ENCODE measurements at places on chromosomes 4 and X.
A peak's percentile ranks its signal among the peaks of the same experiment; 100 is the strongest.

GRCh38 chrX:143095321-143095720 lies 69.6 kb downstream of the SPANXN4 start:
- DNase-seq = no peak

DNA sequence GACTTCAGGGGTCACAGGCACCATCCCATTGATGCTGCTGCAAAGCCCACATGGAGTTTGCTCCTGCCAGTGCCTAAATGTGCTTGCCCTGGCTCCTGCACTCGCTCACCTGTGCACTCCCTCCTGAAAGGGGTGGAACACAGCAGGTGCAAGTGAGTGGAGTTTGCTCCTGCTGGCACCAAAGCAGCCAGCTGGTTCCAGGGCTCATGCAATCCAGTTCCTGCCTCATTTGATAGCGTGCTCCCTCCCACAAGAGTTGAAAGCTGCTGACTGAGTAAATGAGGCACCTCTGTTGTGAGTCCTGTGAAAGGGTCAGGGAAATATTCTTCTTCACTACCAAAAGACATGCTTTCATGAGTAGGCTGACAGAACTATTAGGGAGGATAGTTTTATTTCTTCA lies 30.5 kb downstream of the CXCL8 start:
- no peak for DNase-seq

- DNase-seq = peak; percentile 64
Observed at GRCh38 chrX:109485470-109486340, 3.8 kb upstream of the GUCY2F start.

- DNase-seq = no peak
Observed at GRCh38 chrX:68922013-68922412, 93.2 kb downstream of the EFNB1 start.

DNA sequence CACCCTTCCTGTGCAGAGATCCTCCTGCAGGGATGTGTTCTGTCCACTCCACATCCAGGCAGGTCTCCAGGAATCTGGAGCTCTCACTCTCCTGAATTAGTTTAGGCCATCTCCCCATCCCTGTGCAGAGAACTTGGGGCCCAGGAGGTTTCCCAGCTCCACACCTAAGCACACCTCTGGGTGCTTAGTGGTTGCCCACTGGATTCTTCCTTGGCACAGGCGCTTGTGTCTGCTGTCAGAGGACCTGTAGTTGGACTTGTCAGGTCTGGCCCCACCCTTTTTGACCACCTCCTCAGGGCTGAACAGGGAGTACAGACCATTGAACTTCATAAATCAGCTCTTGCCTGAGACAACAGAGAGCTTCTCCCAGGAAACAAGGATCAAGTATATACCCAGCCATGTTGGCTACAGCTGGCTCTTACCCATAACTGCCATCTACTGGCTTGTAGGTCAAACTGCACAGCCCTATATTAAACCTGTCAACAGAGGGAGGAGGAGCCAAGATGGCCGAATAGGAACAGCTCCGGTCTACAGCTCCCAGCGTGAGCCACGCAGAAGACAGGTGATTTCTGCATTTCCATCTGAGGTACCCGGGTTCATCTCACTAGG lies 275.5 kb downstream of the PPARGC1A start:
- DNase-seq = no peak

DNA sequence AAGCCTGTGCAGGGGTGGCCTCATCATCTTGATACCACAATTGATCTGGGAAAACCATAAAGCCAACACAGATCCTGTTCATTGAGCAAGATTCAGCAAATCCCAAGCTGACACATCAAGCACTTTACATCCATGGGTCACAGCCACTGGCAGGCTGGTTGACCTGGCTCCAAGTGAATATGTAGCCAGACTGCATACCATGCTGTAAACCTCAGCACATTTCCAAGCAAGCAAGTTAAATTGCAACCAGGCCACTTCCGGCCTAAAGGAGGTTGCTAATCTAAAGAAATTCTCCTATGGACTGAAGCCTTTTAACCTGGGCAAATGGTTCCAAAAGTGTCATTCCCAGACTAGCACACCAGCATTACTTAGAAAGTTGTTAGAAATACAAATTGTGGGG lies 54.4 kb upstream of the USP26 start:
- DNase-seq = no peak

DNA sequence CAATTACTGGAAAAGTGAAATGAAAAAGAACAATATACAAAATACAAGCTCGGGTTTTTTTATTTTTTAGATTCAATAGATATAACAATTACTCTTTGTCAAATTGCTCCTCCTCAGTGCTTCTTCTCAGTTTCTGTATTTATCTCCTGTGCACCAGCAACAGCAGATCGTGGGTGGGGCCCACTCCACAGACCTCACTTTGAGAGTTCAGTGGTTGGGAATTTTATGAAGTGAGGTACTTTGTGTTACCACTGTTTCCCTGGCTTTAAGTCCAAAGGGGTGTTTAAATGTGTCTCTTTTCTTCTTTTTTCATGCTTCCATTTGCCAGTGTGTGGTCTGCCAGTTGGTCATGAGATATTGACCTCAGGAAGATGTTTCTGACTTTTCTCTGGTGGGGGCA lies 54.4 kb downstream of the KIT start:
- DNase-seq = no peak

Data from stimulated activated CD4-positive, alpha-beta T cell treated with anti-CD3 and anti-CD28 coated beads, Interleukin-4, amount 100 ng/mL, for 24 hours (primary cell).